ENCODE measurements at places on chromosomes 2 and 18.

DNA sequence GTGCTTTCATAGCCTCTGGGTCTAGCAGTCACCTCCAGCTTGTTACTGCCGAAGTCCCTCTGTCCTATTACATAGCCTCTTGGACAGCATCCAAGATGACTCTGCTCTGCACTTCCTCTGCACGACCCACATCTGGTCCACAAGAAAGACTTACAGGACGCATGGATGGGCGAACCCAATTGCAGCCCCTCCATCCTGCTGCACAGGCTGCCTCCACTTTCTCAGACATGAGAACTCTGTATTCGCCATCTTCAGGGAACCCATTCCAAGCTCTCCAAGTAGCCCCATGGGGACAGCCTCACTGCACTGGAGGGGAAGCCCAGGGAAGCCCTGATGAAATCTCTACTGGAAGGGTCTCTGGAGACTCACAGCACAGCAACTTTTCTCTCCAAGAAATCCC lies 172.1 kb downstream of the GFPT1 start:
- no peak for DNase-seq

DNA sequence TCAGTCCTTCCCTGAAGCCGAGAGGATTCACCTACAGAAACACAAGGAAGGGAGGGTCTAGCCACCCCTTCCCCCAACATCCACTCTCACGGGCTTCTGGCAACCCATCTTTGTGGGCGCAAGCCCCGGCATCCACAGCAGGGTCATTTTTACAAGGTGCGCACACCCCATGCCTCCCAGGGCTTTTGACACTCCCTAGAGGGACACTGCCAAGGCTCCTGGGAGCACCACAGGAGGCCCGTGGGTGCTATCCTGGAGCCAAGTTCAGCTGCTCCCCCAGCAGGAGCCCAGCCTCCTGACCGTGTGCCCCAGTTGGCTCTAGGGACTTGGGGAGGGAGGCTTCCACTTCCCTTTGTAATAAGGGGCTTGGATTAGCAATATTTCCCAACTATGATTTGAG lies 251.6 kb downstream of the TNS1 start:
- no peak for DNase-seq

- DNase-seq = no peak
Measured at GRCh38 chr2:191839918-191840804, 6.7 kb downstream of the CAVIN2 start.

GRCh38 chr2:58155160-58155778 lies 85.9 kb downstream of the FANCL start:
- DNase-seq = no peak

- no peak for DNase-seq
Measured at GRCh38 chr2:201261906-201262305, 1.6 kb downstream of the CASP8 start.

GRCh38 chr2:24077879-24078278 lies 1.8 kb upstream of the SF3B6 start:
- no peak for DNase-seq

DNA sequence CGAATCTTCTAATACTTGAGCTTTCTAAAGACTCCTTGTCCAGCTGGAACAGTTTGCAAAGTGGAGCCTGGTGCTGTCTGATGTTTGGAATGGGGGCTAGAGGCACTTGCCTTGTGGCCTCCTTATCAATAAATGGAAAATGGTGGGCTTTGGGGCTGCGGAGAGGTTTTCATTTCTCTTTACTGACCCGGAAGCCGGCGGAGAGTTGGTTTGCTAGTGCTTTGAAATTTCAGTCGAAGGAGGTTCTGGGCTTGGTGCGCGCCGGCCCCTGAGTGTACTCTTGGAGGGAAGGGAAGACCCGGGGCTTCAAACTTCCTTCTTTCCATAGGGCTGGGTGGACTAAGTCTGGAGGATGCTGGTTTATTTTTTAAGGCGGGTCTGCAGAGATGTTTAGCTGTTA lies 714 bp downstream of the RPIA start:
- DNase-seq = no peak

- DNase-seq = no peak
Measured at GRCh38 chr2:213248637-213249036, 35.6 kb upstream of the SPAG16 start.

GRCh38 chr2:126300348-126300747 lies 355.6 kb upstream of the GYPC start:
- no peak for DNase-seq

- no peak for DNase-seq
Measured at GRCh38 chr2:84481702-84482101, 22.6 kb upstream of the SUCLG1 start.

DNA sequence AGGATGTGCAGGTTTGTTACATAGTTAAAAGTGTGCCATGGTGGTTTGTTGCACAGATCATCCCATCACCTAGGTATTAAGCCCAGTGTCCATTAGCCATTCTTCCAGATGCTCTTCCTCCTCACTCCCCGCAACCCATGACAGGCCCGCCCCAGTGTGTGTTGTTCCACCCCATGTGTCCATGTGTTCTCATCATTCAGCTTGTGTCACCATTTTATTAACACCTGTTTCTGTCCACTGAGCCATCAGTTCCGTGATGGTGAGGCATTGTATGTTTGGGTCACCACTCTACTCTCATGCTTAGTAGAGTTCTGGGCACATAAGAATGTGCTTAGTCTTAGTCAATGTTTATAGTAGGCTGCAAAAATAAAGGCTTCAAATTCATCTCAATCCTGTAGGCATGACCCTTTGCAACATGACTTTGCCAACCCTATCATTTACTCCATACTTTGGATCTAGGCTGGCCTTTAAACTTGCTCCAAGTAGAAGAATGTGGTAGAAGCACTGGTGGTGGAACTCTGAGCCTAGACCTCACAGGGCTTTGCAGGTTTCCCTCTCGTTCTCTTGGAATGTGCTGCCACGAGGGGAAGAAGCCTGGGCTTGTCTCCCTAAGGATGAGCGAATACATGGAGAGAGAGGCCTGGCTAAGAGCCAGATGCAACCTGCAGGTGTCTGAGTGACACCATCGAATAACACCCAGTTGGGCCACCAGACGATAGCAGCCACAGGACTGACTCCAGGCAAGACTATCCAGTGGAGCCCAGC lies 161.5 kb downstream of the NAPG start:
- DNase-seq = no peak
